Liver (tissue), 10 donors: ENCODE measurements at places on chromosomes 2 and 18. TPM values are rescaled to one million over a fixed set of nuclear protein-coding genes. Genes with fewer than 3 reads are reported as not detected.

The UBE2F gene
- total RNA-seq, result 31.6 TPM

The AOX1 gene
- 9.9 TPM for total RNA-seq

GRCh38 chr2:54384301-54385203 is 71.6 kb upstream of the SPTBN1 start:
- no peak for DNase-seq

- peak; percentile 40 for DNase-seq
Observed at GRCh38 chr2:158953926-158954763, 14.3 kb upstream of the TANC1 start.

GRCh38 chr2:111702119-111702803 is 181.7 kb downstream of the ANAPC1 start:
- peak; percentile 69 for DNase-seq
